Kidney epithelial cell (primary cell): ENCODE measurements at places on chromosomes 7 and 10. TPM values are rescaled to one million over a fixed set of nuclear protein-coding genes. Genes with fewer than 3 reads are reported as not detected.

GRCh38 chr10:66591865-66592264 is 334.0 kb upstream of the LRRTM3 start:
- peak; percentile 2 for DNase-seq

- no peak for DNase-seq
Measured at GRCh38 chr10:103620352-103620740, 126.8 kb downstream of the NEURL1 start.

AUTS2 gene
- total RNA-seq, result 9.9 and 19.2 TPM in 2 replicates

DNA sequence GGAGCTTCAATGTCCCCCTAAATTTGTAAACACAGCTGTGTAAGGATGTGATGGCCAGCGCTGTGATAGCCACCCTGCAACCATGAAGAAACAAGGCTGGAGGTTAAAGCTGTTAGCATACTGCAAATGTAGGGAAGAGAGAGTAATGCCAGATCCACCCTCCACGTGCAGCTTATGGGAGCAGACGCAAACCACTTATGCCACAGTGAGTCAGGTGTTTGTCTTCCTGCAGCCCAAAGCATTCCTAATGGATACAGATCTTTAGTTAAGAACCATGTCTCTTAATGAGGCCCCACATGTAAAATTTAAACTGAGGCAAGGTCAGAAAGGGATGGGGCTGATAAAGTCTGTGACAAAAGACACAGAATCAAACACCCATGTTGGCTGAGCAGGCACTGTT is 13.6 kb upstream of the MYL7 start:
- no peak for DNase-seq

DNA sequence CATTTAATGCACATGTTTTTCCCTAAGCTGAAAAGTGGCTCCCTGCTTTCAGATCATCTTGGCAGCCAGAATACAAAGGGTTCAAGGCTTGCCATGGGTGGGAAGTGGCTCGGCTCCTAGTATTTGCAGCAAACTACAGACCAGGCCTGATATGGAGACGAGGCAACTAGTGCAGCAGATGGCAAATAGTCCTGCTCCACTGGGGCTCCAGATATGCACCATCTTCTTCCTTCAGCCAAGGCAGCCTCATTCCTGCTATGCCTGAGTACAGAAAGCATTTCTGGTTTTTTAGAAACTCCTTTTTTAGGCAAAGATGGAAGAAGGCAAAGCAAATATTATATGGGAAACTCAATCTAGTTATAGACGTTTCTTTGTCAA is 23.9 kb downstream of the LRRC4 start:
- DNase-seq, result no peak

ZNF488 gene
- 0.29 and 0.68 TPM in 2 replicates for total RNA-seq

- no peak for DNase-seq
Measured at GRCh38 chr10:78784546-78784945, 284.2 kb upstream of the ZMIZ1 start.

DNA sequence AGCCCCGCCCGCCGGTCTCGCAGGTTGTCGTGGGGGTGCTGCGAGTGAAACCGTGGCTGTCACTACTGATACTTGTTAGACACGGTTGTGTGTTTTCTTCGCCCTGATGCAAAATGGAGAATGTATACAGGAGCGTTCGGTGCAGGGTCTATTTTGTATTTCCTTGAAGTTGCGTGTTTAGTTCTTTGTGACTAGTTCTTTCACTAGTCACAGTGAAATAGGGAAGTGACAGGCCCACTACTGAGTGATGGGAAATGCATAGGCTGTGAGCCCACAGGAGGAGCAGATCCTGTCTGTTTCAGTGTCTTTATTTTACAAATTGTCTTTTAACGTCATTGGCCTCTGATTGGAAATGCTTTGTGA is 675 bp downstream of the ABRAXAS2 start:
- no peak for DNase-seq

DNA sequence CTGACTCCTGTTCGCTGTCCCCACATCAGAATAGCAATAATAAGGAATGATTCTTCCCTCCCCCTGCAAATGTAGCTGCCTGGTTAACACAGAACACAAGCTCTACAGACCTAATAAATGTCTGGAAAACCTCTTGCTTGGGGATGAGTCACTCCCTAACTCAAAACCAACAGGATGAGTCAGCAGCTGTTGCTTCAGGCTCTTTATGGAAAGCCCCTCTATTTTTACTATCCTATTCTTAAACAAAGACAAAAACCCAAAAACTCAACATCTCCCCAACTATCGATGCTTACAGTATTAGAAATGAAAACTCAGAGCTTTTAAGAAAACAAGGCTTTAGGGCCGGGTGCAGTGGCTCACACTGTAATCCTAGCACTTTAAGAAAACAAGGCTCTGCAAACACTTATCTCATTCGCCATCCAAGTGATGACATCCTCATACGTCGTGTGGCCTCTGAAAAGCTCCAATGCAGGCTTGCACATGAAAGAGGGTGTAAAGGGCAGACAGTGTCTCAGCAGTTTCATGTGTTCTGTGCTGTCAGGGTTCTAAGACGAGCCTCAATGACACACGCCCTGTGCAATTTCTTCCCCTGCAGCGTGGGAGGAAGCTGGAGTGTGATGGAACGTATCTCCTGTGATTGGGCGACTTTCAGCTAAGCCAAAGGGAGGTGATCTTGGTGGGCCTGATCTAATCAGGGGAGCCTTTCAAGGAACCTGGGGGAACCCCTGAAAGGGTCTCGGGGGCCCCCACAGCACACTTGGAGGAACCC is 70.1 kb downstream of the AMZ1 start:
- peak; percentile 99 for DNase-seq

- DNase-seq, result no peak
Measured at GRCh38 chr10:28479425-28479865, 53.5 kb upstream of the WAC start.

- no peak for DNase-seq
Measured at GRCh38 chr10:102660888-102661657, 16.8 kb downstream of the TRIM8 start.

NOLC1 gene
- total RNA-seq, result 92.3 and 97.1 TPM in 2 replicates

DNA sequence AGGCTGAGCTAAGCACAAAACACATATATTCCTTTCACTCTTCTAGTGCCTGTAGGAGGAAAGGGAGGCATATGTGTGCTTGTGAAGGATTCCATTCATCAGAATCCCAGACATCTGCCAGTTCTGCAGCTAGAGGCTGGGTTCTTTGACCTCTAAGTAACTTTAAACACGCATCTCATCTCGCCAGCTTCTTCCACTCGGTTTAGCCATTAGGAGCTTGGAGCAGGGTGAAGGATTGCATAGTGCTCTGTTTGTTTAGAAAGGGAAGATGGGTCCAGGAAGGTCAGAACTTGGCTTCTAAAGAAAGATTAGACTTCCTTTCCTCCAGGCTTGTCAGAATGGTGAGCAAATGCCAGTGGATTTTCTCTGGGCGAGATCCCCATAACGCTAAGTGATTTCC is 43.6 kb downstream of the HK1 start:
- no peak for DNase-seq

DNA sequence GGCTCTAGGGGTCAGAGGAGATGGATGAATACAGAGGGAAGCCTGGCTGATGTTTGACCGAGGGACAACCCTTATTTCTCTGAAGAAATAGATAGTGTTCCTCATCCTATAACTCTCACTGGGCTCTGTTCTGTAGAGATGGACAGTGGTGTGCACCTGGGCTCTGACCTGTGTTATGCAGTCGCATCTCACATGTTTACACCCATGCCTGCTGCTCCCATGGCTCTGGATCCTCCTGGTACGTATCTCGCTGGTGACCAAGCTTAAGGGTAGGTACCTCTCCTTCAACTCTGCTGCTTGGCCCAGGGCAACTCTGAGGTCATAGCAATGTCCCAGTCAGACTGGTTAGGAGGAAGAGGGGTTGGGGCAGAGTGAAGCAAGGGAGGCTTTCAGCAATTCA is 42.8 kb downstream of the ADRA2A start:
- DNase-seq, result no peak

STOX1 gene
- total RNA-seq, result 0.21 and 0.71 TPM in 2 replicates

RBM28 gene
- total RNA-seq, result 15.8 and 25.9 TPM in 2 replicates

RASA4 gene
- 11.2 and 14.2 TPM in 2 replicates for total RNA-seq

- DNase-seq, result peak; percentile 55
Measured at GRCh38 chr7:142384493-142384922, 126.7 kb upstream of the PRSS58 start.

DNA sequence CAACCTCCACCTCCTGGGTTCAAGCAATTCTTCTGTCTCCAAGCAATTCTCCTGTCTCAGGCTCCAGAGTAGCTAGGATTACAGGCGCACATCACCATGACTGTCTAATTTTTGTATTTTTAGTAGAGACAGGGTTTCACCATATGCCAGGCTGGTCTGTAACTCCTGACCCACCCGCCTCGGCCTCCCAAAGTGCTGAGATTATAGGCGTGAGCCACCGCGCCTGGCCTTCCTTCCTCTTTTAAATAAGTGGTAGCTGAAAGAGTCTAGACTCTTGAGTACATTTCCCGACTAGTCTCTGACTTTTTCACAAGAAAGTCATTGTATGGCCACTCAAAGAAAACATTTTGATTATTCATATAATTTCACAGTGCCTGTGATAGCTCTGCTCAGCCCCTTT is 636.2 kb upstream of the ANKRD30A start:
- no peak for DNase-seq

DNA sequence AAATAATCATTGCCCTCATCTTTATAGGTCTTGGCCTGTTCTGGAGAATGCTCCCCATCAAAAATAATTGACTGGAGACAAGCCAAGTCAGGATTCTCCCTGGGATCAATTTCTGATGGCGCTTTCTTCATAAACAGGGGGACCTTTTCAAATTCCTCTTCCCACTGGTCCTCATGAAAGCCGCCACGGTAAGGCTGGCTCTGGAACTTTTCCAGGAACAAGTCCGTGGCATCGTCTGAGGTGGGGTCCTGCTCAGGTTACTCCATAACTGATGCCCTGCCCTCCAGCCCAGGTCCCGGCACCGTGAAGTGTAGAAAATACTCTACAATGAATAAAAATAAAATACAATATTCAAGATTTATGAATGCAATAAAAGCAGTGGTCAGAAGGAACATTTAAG is 79.4 kb upstream of the IGFBP3 start:
- DNase-seq, result no peak

DNA sequence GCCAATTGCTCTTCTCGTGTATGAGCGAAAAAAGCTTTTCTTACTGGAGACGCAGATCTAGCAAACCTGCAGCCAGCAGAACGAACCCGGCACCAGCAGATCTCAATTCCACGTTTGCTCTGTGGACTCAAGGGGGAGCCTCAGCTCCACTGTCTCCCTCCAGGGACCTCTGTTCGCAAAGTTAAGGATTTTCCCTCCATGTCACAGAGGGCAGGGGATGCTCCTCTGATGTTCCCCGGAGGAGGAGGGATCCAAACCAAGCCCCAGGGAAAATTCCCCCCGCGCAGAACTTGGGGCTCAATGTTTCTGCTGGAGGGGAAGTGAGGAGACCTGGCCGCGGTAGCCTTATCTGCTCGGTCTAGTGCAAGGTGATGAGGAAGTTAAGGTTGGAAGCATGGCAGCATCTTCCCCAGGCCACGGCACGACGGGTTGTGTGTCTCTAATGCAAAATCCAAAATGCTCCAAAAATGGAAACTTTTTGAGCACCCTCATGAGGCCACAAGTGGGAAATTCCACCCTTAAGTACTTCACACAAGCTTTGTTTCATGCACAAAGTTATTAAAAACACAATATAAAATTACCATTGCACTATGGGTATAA is 9.0 kb downstream of the IQCE start:
- DNase-seq, result no peak

ACSM6 gene
- total RNA-seq, result not detected in 2 replicates
